ENCODE measurements at places on chromosomes 12 and 14.

- DNase-seq, result no peak
Measured at GRCh38 chr12:109436188-109436560, 40.9 kb downstream of the KCTD10 start.

- DNase-seq, result no peak
Measured at GRCh38 chr12:130689408-130690405, 26.4 kb downstream of the RIMBP2 start.

- no peak for DNase-seq
Measured at GRCh38 chr14:103510724-103511693, 11.6 kb downstream of the CKB start.

- no peak for DNase-seq
Measured at GRCh38 chr14:80567905-80568536, 356.7 kb upstream of the DIO2 start.

GRCh38 chr12:94244165-94245133 lies 96.1 kb downstream of the PLXNC1 start:
- DNase-seq, result no peak

- no peak for DNase-seq
Measured at GRCh38 chr14:94756310-94756882, 13.5 kb downstream of the GSC start.

DNA sequence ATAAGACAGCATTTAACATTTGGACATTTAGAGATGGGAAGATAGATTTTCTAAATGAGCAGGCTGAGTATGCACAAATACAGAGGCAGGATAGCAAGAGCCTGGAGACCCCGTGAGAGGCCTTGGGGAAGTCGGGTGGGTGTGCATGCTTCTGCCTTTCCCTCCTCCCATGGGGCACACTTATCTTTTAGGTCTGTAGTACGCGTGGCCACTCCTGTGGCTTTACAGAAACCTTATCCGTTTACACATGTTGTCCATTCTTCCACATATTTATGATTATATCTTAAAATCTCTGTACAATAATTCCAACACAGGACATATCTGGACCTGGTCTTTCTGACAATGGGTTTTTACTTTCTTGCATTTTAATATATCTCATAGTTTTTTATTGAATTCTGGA lies 33.6 kb downstream of the GYS2 start:
- DNase-seq, result no peak

GRCh38 chr12:54239620-54240019 lies 40.3 kb downstream of the CBX5 start:
- DNase-seq, result no peak

GRCh38 chr14:72869407-72870329 lies 24.2 kb downstream of the DPF3 start:
- DNase-seq, result no peak

DNA sequence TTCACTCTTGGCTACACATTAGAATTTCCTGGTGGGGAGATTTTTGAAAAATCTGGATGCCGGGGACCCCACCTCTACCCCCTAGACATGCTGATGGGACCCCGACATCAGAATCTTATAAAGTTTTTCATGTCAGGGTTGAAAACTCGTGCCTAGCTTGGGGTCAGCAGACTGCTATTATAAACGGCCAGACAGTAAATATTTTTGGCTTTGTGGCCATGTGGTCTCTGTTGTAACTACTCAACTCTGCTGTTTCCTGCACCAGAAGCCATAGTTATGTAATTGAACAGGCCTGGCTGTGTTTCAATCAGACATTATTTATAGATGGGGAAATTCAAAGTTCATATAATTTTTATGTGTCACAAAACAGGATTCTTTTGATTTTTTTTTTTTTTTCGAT lies 41.6 kb downstream of the ACACB start:
- DNase-seq, result no peak

GRCh38 chr12:111656016-111656415 lies 29.7 kb downstream of the BRAP start:
- no peak for DNase-seq

DNA sequence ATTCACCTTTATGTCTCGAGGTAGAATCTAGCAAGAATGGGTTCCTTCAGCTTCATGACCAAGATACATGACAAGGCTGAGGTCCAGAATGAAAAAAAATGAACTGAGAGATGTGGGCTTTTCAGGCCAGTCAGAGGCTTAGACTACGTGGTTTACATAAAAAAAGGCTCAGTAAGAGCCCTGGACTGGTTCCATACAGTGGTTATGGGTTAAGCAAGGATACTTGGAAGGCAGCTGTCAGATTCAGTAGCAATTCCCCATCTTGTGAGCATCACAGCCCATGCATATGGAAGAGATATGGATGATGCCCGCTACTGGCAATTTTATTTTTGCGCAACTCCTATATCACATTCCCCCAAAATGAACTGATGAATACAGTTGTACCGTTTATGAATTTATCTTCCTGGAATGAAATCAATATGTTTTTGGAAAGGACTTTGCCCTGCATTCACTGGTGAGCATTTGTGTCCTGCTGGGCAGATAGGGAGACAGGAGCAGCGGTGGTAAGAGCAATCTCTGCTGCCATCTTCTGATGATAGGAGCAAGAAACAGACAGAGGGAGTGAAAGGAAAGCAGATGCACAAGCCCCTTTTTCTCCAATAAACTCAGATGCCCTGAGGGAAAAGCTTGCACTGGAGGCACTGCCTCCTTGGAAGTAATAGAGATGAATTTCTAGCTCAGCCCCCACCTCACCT lies 280.4 kb downstream of the GALC start:
- DNase-seq, result no peak

- DNase-seq, result no peak
Measured at GRCh38 chr14:23577004-23577681, 1.4 kb downstream of the JPH4 start.
